ENCODE measurements at places on chromosomes 3 and 15.
A peak's percentile ranks its signal among the peaks of the same experiment; 100 is the strongest.

DNA sequence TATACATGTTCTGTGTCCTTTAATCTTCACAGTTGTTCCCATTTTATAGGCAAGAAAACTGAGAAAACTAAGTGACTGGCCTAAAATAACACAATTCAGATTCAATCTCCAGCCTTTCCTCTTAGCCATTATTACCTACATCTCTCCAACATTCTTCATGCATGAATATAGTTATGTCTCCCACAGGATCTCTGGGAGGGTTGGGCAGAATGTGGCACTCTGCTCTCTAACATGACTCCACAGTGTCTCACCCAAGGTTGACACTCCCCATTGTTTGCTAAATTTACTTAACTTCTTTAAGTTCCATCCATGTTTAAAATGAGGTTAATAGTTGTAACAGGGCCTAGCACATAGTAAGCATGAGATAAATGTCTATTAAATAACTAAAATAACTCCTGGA, 276.3 kb downstream of the ERC2 start:
- DNase-seq: no peak

DNA sequence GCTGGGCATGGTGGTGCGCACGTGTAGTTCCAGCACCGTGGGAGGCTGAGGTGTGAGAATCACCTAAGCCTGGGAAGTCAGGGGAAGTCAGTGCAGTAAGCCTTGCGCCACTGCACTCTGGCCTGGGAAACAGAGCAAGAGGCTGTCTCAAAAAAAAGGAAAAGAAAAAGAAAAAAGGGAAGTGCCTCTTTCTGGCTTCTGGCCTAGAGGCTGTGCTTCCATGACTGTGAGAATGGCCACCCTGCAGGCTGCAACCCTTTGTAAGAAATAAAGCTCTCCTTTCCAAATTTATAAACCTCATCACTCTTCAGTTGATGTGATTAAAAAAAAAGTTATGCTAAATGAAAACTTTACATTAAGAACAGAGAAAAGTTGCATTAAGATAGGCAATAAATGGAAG, 774.3 kb downstream of the TUSC7 start:
- DNase-seq: no peak

DNA sequence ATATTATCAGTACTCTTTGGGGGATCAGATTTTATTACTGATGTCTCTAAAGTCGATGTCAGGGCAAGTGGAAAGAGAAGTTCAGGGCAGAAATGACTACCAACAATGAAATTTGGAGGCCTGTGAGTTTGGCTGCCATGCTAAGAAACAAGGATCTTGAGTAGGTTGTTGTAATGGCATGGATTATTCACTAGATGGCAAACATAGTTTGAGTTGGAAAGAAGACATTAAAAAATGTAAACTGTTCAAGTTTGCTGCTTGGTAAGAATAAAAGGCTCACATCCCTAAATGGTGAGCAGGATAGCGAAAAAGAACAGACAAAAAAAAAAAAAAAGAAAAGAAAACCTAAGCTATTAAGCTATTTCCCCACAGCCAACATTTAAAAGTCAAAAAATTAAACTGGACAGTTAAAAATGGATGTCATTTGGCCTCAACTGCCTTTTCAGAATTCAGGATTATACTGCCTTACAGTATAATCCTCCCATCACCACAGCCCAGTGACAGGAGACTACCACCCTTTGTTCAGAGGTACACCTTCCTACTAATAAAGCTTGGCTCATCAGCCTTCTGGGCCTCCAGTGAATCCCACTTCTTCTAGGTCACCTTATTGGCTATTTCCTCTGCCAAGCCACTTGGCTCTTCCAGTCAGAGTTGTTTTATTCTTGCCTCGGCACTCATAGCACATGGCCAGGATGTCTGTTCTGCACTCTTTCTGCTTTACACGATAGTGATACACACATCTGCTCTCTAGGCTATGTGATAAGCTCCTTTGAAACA, 163.7 kb downstream of the PLD1 start:
- peak; percentile 62 for DNase-seq

- DNase-seq: no peak
Observed at GRCh38 chr15:40696228-40696627, 1.3 kb downstream of the RAD51 start.

DNA sequence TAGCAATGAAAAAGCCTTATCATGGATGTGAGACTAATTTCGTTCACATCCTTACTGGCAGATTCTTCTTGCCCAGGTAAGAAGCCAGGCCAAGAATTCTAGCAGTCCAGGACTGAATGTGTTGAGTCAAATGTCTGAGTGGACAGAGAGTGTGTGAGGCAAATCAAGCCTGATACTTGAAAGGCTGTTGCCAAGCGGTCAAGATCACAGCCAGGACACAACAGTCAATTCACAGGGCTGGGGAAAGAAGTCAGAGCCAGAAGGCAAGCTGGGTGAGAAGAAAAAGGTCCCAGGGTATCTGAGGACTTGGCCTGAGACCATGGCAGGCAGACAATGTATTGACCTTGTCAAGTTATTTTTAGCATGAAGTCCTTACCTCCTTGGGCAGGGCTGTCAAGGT, 301.3 kb downstream of the ZNF385D start:
- DNase-seq: no peak

- no peak for DNase-seq
Observed at GRCh38 chr3:112958811-112959560, 15.9 kb downstream of the CD200R1 start.

GRCh38 chr3:151798466-151798865, 15.4 kb upstream of the AADAC start:
- no peak for DNase-seq

DNA sequence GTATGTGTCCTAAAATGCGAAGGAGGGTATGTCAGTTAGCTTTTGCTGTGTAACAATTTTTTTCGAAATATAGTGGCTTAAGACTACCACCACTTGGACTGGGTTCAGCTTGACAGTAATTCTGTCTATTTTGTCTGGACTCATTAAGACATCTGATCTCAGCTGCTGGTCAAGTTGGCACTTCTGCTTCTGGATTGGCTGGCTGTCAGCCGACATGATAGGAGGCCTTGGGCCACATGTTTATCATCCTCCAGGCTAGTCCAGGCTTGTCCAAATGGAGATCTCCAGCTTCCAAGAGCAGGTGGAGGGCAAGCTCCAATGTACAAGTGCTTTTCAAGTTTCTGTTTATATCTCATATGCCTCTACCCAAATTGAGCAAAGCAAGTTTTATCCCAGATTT, 95.9 kb downstream of the GALK2 start:
- DNase-seq: no peak

- DNase-seq: no peak
Observed at GRCh38 chr3:106840319-106840718, 536.9 kb upstream of the CCDC54 start.

DNA sequence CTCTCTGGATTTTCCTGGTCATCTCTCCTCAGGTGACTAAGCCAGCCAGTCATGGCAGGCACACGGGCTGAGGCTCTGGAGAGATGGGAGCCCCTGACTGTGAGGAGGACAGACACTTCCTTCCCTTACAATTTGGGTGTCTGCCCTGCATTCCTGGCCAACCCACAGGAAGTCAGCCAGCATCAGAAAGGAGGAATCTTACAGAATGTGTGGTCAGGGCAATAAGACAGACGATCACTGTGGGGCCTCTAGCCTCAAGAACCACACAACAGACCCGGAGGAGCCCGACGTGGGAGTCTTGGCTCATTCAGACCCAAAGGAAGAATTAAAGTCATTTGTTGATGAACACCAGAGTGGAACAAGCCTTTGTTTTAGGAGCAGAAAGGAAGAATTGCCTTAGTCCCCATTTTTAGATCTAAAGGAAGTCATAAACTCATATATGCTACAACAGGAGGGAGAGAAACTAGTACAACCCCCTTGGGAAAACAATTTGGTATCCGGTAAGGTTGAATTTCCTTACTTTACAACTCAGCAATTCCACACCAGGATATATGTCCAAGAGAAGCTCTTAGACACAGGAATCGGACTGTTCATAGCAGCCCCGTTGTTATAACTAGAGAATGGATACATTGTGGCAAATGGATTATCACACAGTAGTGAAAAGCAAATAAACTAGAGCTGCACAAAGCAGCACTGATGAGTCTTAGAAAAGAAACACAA, 62.2 kb downstream of the ABTB1 start:
- DNase-seq: peak; percentile 97

DNA sequence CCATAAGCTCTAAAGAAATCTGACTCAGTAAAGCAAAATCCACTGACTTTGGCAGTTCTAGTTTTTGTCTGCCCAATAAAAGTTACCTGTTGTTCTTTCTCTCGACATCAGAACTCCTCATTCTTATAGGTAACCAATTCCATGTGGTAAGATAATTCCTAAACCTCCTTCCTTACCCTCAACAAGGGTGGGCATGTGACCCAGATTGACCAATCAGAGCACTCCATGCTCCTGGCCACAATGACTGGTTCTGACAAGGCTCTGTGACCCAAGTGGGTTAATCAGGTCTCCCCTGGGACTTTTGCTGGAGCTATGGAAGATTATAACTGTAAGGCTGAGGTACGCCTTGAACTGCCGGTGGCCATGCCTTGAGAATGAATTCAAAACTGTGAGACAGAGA, 31.7 kb downstream of the LINS1 start:
- peak; percentile 8 for DNase-seq

DNA sequence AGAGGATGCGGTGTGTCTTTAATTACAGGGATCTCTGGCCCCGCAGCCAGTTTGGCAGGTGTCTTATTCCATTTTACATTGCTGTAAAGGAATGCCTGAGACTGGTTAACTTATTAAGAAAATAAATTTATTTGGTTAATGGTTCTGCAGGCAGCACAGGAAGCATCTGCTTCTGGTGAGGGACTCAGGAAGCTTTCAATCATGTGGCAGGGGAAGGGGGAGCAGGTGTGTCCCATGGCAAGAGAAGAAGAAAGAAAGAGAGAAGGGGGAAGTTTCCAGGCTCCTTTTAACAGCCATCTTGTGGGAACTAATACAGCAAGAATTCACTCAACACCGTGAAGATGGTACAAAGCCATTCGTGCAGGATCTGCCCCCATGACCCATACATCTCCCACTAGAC, 128.0 kb upstream of the CRBN start:
- no peak for DNase-seq

DNA sequence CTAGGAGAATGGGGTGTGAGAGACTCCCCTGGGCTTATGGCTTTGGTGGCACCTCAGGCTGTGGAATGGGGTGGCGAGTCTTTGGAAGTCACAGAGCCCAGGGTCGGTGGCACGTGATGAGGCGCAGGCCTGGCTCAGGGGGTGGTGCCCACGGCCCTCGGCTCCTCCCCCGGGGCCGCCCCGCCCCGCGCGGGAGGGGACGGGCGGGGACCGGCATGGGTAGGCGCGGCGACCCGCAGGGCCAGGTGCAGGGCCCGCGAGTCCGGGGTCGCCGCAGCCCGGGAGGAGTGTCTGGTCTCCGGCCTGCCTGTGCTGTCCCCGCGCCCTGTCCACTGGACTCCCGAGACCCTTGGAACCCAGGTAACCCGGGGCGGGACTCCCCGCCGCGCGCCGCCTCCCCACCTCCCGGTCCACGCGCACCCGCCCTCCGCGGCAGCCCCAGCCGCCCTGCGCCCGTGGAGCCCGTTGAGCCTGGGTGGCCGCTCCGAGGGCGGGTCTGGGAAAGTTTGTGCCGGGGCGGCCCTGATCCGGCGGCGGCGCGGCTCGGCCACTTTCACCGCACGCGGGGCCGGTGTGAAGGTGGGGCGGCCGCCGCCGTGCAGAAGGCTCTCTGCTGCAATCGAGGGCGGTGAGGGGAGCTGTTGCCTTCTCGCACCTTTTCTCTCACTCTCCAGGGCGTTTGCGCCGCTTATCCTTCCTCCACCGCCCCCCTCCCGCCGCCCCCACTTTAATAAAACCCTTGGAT, at the start of gene PAQR5:
PAQR5 (plus strand) TSS at position 216 of the 745 bp plus-strand sequence. CDS start 61,169 bp downstream, outside the sequence.
- DNase-seq: no peak

DNA sequence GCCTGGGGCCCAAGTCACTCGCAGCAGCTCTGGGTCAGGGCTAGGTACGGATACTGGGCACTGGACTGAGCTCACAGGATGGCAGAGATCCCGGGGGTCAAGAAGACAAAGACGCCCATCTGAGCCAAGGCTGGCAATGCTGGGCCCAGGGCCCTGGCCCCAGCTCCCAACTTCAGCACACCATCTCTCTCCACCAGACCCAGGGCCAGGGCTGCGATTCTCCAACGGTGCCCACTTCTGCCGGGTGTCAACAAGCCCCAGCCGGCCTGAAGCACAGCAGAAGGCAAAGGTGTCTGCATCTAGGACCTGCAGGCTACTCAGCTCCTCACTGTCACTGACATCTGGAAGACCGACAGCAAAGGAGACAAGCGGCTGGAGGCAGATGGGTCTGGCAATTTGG, 8.6 kb downstream of the WDR73 start:
- DNase-seq: no peak

- no peak for DNase-seq
Observed at GRCh38 chr15:71916834-71917233, 106.5 kb downstream of the NR2E3 start.

DNA sequence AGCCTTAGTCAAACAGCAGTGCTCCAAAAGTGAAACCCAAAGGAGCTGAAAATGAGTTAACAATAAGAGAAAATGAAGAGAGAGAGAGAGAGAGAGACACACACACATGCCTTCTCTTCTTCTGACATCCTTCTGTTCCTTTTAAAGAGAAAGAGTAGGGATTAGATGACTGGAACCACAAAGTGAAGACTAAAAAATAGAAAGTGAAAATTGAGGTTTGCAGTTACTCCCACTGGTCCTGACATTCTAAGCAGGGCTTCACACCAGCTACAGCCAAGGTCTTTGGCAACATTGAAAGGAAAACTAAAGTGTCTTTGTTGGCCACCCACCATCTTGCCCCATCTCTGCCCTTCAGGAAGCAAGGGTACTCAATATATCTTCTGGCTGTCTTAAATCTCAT, 59.2 kb downstream of the USP50 start:
- no peak for DNase-seq

- no peak for DNase-seq
Observed at GRCh38 chr3:8867646-8868045, 95.6 kb downstream of the RAD18 start.
